CD4-positive, alpha-beta T cell treated with Interleukin-6 at 100 ng/mL for 8 hours (primary cell): ENCODE measurements at places on chromosomes 5 and 9.

- DNase-seq = no peak
Measured at GRCh38 chr5:73031839-73032238, 76.0 kb downstream of the FCHO2 start.

DNA sequence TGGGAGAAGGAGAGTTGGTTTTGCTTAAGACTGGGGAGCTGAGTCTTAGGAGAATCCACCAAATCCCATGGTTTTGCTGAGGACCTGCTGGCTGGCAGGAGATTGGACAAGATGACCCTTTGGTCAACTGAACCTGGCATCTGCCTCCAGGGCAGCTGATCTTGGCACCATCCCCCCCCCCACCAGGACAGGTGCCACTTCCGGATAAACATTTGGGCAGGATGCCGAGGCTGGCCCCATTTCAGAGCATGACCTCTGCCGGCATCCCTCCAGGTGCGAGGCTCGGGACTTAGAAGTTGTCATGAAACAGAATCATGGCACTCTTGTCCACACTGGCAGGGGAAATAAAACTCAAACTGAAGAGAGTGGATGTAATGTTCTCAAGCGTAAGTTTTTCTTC, 165.6 kb downstream of the MACROH2A1 start:
- DNase-seq = no peak

DNA sequence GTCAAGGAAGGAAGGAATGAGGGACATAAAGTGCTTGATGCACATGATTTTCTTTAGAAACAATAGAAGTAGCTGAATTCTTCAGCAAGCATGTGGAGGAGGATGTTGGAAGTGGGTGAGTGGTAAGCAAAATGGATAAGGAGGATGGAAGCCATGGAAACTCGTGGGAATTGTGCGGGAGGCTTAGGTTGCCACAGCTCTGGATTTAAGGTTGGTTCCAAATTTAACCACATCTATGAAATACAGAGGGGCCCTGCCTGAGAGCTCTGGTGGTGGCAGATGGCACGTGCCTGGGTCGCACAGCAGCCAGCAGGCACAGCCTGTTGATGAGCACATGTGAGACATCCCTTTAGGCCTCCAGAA, 284.7 kb downstream of the SMARCA2 start:
- no peak for DNase-seq

DNA sequence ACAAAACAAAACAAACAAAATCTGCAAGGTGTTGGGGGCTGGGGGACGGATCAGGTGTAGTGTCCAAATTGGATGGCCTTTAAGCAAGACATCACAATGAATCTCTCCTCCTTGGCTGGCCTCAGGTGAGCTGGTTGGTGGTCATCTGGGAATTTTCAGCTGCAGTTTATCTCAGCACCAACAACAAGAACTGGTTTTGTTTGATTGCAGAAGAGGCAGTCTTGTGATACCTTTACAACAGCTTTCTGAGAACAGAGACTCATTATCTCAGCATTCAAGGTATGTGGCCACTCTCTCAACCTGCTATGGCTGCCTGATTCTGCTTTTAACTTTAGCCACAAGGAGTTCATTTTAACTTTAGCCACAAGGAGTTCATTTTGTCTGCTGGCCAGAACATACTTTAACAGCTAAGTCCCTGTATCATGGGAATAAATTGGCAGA, 1543.4 kb downstream of the EFNA5 start:
- DNase-seq = no peak

DNA sequence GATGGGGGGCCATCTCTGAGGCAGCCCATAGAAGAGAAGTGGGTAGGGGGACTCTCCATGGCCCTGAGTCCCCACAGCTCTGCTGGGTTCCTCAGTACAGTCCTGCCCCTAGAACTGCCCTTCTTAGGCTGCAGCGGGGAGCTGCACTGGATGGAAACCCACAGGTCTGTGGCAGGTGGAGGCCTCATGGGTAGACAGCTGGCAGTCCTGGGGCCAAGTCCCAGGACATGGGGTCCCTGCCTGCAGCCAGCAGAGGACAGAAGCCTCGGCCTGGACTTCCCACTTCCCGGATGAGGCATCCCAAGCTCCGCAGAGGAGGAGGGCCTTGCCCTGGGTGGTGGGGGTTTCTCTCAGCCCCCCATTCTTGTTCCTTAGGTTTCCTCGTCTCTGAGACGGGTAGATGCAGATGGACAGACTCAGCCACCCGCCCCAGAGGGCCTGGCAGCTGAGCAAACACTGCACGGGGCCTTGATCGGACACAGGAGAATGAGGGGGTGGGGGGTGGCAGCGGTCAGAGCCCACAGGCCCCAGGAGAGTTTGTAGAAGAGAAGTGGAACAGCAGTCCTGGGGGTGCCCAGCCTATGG, 153.8 kb downstream of the C9orf50 start:
- DNase-seq = no peak

GRCh38 chr5:172502969-172503368, 48.6 kb upstream of the SH3PXD2B start:
- DNase-seq = no peak

GRCh38 chr5:137618476-137618875, 117.4 kb downstream of the KLHL3 start:
- DNase-seq = no peak

DNA sequence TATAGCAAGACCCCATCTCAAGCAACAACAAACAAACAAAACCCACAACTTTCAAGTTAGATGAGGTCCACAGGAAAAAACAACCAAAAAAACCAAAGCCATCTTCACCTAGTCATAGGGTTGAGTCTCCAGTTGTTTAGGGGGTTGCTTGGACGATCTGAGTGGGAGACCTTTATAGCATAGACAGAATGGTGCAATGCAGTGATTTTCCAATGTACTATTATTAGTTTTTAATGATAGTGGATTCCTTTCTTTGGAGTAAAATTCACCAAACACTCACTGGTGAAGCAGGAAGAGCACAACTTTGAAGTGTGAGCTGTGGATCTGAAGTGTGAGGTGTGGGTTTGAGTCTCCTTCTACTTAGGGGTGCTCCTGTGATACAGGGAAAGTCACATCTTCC, 67.0 kb upstream of the KLF9 start:
- DNase-seq = no peak
